GM18507 (cell line): ENCODE measurements at places on chromosomes 12 and 14.
A peak's percentile ranks its signal among the peaks of the same experiment; 100 is the strongest.

DNA sequence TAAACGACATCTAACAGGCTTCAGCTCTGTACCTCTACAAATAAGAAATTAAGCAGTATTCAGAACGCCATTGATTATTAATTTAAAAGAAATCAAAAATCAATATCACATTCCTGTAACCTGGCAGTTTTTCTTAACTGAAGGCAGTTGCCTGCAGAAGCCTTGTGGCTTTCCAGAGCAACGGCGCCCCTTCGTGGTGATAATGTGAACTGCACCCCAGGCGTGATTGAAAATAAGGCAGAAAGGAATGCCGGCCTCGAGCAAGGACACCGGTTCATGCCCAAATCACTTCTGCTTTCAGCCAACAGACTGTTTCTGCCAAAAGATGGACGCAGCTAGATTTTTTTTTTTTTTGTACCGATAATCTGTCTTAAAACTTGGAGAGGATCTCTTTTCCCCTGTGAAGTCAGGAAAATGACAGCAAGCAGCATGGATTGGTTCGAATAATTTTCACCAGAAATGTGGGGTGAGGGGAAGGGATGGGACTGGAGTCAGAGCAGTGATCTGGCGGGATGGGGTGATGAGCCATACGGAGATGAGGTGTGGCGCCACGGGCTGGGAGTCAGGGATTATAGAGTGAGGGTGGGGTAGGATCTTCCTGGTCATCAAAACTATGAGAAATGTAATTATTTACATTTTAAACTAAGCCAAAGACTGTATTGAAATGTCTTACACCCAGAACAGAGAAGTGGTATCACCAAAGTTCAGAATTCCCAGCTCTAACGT lies 473.0 kb downstream of the DPF3 start:
- no peak for DNase-seq

- DNase-seq, result no peak
These were observed 4.4 kb upstream of the HOXC9 start for GRCh38 chr12:53995378-53996239.

DNA sequence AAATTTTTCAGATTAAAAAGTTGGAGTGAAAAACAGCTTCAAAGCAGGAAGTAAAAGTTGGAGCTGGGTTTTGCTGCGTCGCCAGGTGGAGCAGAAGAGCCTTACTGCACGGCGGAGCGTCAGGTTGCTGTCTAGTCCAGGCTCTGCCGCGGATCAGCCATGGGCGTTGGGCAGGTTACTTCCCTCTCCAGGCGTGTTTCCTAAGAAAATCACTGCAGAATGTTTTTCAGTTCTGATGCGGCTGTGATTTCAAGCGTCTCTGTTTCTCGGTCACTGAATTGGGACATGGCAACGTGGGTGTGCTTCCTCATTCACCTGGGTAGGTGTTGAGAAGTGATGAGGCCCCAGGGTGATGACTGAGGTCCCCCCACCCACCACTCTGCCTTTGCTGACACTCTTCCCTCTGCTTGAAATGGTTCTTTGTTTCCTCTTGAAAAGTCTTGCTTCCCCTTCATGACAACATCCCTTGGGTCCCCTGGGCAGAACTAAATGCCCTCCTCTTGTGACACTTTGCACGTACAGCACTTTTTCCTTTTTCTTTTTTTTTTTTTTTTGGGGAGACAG lies 7.6 kb downstream of the EVL start:
- DNase-seq, result no peak

GRCh38 chr14:99664058-99664936 lies 19.4 kb downstream of the HHIPL1 start:
- DNase-seq, result no peak

GRCh38 chr14:68977718-68978171 lies 1.4 kb downstream of the ACTN1 start:
- DNase-seq, result no peak

DNA sequence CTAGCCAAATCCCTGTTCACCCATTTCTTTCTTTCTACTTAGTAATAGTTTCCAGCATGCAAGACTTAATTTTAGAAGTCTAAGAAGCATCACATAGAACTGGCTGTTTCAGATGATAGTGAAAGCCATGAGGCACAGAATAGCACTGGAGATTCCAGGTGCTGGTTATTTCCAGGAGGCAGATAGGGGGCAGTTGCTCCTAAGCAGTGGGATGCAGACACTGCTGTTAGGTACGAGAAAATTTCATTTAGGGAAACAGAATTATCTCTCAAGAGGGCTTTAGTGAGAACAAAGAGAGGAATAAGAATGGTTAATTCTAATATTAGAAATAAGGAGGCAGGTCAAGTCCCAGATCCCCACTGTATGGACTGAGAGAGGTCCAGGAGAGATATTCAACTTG lies 3.6 kb upstream of the MDGA2 start:
- DNase-seq, result no peak

- no peak for DNase-seq
These were observed 16.3 kb upstream of the RFLNA start for GRCh38 chr12:124278389-124279101.

- DNase-seq, result no peak
These were observed 7.2 kb downstream of the CPNE8 start for GRCh38 chr12:38898001-38898684.

GRCh38 chr14:76924371-76925096 lies 98.3 kb downstream of the LRRC74A start:
- DNase-seq, result no peak

DNA sequence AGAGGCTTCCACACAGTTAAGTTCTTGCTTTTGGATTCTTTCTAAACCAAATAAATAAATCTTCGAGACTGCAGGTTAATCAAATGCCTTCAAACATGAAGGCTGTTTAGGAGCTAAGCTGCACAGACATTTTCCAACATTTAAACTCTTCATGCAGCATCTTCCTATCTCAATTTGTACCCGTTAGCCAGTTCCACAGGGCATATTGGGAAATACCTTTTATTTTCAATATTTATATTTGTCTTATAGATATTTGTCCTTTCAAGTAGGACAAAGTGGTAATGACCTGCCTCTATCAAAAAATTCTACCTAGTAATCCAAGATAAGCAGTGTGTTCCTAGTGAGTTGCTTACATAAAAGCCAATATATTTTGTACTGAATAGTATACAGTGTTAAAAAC lies 373.6 kb downstream of the DIO2 start:
- DNase-seq, result no peak

DNA sequence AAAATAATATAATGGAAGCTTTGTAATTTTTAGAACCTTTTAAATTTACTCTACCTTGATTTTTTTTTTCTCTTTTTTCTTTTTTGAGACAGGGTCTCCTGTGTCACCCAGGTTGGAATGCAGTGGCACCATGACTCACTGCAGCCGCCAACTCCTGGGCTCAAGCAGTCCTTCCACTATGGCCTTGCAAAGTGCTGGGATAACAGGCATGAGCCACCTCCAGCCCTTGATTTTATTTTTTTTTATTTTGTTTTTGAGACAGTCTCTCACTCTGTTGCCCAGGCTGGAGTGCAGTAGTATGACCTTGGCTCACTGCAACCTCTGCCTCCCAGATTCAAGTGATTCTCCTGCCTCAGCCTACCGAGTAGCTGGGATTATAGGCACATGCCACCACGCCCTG lies 65.3 kb upstream of the TRAF3 start:
- no peak for DNase-seq

DNA sequence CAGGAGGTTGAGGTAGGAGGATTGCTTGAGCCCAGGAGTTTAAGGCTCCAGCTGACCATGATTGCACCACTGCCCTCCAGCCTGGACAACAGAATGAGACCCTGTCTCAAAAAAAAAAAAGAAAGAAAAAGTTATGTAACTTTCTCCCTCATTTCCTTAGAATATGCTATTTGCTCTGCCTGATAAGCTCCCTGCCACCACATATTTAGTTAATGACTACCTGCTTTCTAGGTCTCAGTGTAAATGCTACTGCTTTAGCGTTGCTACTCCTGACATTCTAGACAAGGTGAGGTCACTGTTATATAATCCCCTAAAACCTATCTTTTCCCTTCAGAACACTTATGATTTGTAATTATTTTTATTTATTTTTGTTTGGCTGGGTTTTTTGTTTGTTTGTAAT lies 86.3 kb upstream of the AMN1 start:
- no peak for DNase-seq

DNA sequence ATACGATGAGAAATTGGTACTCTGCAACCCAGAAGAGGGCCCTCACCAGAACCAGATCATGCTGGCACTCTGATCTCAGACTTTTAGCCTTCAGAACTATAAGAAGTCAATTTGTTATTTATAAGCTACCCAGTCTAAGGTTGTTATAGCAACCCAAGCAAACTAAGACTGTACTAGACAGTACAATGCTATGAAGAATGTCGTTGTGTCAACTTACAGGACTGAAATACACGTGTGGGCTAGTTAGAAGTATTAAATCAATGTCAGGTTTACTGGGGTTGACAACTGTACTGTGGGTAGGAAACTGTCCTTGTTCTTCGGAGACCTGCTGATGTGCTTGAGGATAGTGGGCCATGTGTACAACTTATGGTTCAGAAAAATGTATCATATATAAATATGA lies 19.7 kb downstream of the DUSP16 start:
- DNase-seq, result no peak

DNA sequence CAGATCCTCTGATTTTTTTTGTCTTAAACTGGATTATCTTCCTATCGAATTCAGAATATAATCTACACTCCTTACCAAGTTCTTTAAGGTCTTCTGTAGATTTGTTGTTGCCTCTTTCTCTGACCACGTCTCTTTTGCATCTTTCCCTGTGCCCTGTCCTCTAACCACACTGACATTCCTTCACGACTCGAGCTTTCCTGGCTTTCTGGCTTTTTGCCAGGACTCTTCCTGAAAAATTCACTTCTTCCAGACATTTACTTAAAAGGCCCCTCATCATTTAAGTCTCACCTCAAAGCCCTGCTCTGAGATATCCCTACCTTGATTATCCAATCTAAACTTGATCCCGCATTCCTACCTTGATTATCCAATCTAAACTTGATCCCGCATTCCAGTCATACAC lies 422.3 kb upstream of the DCN start:
- no peak for DNase-seq

DNA sequence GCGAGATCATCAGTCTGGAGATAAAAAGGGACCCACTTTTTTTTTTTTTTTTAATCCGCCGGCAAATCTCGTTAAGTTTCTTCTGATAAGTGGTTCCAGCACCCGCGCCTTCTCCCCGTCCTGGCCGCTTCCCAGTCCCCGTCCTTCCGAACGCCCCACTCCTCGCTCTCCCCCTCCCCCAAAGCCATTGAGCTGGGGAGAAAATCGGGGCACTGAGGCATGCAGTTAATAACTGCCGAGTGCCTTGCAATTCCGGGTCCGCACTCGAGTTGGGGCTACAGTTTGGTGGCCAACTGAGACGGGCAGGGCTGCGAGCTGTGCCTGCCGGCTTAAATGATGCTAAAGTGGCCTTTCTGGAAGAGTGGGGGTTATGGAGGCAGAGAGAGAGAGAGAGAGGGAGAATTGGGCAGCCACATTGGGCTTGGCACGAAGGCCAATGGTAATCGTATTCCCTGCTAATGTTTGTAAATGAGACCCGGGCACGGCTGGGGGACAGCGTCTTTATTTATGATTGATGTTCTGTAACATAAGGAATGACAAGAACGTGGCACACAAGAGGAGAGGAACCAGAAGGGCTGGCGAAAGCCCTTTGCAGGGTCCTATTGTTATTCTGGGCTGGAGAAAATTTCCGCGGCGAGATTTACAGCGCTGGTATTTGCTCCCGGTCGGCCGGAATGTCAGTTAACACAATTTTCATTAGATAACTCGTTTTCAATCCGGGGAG lies 115.4 kb upstream of the MYL2 start:
- no peak for DNase-seq

DNA sequence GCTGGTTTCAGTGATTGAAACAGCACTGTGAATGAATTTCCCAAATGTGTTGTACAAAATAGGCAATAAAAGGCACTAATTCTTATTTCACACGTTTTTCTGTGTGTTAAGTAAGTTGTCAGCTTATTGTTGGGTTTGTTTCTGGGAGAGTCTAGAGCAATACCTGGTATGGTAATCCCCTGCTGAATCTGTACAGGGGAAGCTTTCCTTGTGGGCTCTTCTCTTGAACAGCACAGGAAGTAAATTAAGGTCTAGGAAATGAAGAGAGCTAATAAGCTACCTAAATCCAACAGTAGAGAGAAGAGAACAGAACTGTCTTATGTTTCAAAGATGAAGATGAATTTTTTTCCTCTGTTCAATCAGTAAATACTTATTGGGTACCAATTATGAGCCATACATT lies 406.7 kb downstream of the TMTC2 start:
- DNase-seq, result no peak

DNA sequence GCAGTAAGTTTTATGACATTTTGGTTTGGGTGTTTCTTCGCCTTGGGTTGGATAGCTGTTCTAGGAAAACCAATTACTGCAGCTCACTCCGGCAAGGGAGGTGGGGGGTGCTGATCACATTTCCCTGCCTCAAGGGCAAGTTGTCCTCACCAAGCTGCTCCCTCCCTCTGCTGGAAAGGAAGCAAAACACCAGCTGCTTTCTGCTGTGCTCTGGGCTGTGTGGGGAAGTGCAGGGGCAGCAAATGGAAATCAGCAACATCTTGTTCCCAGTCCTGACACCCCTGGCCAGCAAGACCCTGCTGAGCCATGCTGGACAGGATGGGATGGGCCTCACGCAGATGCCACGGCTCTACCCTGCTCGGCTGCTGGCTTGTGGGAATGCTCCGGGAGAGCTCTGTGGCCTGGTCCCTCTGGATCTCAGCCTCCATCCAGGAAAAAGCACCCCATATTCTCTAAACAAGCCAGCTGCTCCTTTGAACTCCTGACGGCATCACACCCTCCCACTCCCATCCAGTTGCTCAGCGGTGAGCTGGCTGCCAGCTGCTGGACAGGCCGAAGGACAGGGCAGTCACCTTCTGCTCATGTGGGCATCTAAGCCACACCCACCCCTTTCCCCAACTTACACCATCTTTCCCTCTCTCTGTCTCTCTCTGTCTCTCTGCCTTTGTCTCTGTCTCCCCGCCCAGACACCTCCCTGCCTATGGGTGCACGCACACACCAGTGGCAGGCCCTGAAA lies 52.4 kb upstream of the EIF5 start:
- DNase-seq, result no peak

DNA sequence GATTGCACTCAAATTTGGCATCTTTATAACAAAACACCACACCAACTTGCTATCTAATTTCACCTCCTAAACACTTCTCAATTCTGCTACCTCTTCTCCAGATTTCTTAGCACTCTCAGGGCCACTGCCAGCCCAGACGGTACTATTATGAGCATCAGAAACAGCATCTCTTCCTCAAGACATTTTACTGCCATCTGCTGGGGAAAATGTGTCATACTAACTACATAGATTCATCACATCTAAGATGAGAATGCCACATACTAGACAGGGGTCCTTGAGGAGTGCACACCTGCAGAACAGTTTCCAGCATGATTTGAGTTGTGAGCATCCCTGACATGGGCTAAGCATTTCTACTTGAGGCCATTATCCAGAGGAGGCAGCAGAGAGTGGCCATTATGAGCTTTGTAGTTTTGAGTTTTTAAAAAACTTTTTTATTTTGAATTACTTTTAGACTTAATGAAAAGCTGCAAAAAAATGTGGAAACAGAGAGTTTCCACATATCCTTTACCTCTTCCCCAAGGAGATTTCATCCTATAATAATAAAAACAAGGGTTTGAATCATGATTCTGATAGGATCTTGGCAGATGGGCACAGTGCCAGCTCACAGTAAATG lies 15.1 kb upstream of the GRIP1 start:
- peak; percentile 4 for DNase-seq

- DNase-seq, result no peak
These were observed 200.5 kb upstream of the GRIP1 start for GRCh38 chr12:66879409-66879808.
